NCI-H524 (cell line): ENCODE measurements at places on chromosomes 6 and 20.

- DNase-seq = no peak
These were observed 75.1 kb downstream of the SNX9 start for GRCh38 chr6:157898169-157898568.

- DNase-seq = no peak
These were observed 384.4 kb upstream of the RNF217 start for GRCh38 chr6:124577734-124578281.

DNA sequence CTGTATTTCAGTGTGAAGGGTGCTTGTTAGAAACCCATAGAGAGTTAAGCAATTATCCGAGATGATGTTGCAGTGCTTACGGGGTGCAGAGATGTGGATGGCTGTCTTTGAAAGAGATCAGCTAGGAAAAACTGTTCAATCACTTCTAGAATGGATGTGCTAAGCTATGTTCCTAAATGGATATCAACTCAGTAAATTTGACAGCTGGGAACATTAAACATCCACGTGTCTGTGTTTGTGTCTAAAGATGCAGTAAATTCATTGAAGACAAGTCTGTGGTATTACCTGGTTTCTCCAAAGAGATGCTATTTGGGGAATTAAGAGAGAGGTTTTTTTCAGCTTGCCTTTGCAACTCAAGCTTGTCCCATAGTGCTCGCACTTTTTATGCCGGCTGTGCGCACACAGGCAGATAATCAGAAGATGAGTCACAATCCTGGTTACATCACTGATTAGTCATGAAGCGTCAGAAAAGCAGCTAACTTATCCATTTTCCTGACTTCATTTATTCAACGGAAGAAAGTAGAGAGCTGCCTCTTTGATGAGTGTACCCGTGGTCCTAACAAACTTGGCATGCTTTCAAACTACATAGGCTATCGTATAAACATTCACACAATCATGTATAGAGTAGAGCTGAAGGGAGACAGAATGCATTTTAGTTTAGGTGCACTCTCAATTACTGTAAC is 691.7 kb upstream of the SLC35B3 start:
- DNase-seq = no peak

GRCh38 chr6:68876792-68877493 is 241.9 kb downstream of the ADGRB3 start:
- DNase-seq = peak; percentile 40

DNA sequence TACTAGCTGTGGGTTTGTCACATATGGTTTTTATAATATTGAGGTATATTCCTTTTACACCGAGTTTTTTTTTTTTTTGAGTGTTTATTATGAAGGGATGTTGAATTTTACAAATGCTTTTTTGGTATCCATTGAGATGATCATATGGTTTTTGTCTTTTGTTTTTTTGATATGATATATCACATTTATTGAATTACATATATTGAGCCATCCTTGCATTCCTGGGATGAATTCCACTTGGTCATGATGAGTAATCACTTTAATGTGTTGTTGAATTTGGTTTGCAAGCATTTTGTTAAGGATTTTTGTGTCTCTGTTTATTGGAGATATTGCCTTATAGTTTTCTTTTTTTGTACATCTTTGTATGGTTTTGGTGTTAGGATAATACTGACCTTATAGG is 3.3 kb upstream of the ZNF337 start:
- no peak for DNase-seq

- DNase-seq = peak; percentile 73
These were observed 1.1 kb upstream of the NECAB3 start for GRCh38 chr20:33675136-33675959.

DNA sequence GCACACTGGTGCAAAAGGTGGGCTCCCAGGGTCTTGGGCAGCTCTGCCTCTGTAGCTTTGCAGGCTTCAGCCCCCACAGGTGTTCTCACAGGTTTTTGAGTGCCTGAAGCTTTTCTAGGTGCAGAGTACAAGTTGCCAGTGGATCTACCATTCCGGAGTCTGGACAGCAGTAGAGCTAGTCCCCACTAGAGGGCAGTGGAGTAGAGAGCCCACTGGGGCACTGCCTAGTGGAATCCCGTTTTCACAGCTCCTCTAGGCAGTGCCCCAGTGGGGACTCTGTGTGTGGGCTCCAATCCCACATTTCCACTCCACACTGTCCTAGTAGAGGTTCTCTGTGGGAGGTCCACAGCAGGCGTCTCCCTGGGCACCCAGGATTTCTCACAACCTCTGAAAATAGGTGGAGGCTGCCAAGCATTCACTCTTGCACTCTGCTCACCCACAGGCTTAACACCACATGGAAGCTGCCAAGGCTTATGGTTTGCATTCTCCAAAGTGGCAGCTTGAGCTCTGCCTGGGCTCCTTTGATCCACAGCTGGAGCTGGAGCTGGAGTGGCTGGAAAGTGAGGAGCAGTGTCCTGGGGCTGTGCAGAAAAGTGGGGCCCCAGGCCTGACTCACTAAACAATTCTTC is 86.3 kb upstream of the PROKR2 start:
- peak; percentile 17 for DNase-seq

DNA sequence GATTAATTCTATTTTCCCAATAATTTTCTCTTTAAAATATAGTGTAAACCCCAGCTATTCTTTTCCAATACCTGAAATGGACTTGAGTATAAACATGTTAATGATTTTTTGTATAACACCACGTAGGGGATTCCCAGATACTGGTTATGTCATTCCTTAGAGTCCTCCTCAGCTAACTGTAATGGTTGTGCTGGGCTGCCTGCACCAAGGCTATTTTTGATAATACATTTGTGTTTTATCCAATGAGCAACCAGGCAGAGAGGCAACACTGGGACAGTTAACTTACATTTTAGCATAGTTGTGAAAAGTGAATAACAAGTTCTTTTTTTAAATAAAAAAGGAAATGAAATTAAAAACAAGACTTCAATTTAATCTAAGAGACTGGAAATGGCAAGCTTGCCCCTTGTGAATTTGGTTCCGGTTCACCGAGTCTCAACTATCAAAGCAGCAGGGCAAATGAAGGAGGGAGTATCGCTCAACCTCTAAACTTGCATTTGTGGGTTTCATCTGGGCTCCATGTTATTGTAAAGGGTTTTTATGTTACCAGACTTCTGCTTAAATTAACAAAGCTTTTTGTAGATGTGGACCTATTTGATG is 18.8 kb upstream of the BACH2 start:
- DNase-seq = no peak

DNA sequence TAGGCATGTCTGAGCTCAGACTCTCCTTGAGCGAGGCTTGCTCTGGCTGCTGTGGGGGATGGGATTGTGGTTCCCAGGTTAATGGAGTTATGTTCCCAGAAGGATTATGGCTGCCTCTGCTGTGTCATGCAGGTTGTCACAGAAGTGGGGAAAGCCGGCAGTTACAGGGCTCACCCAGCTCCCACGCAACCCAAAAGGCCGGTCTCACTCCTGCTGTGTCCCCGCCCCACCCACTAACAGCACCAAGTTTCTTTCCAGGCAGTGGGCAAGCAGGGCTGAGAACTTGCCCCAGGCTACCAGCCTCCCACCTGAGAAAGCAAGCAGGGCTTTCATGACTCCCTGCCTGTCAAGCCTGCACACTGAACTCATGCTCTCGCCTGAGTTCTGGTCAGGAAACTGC is 750.5 kb downstream of the FRK start:
- DNase-seq = no peak

- no peak for DNase-seq
These were observed 460.3 kb downstream of the EPM2A start for GRCh38 chr6:145275019-145275418.

DNA sequence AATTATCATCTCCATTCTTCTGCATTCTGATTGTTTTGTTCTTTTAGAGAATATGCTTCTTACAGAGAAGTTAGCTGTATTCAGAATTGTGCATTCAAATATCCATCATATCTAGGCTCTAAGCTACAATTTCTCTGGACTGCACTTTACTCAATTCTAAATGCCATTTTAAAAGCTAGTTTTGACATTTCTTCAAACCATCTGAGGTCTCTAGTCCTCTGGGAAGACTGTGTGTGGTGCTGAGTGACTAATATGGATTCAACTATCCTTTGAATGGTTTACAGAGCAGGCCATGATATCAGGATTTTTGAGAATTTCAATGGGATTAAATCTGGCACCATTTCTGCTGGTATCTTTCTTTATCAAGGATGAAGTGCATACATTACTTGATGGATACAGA is 285.7 kb downstream of the BTBD3 start:
- DNase-seq = no peak

DNA sequence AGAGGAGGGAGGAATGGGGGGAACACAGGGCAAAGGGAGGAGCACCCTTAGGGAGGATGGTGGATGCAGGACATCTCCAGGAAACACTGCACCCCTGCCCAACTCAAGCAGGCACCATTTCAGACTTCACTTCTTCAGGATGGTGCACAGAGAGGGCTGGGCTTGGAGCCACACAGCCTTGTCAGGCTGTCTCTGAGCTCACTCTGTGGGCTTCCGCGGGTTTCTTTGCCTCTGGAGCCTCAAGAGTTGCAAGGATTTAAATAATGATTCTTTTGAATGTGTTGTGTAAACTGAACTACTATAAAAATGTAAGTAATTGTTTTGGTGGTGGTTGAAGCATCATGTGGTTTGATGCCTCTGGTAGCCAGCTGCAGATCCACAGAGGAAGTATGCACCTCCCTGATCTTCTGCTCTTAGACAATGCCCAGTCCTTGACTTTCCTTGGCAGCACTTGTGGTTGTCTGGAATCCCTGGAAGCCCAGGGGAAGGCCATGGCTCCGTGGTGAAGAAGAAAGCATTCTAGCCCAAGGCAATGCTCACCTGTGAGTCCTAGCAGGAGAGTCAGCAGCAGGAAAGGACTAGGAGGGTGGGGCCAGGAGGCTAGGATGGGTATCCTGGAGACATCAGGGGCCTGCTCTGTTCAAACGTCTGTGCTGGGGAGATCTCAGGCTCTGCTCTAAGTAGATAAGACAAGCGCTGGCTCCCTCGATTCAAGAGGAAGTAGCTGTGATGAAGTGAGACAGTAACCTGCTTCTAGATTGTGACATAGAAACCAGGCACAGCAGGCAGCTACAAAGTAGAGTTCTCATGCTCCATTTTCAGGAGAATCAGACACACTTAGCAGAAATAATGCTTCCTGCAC is 50.2 kb upstream of the SIRPG start:
- DNase-seq = no peak

- DNase-seq = no peak
These were observed 26.9 kb upstream of the MAPRE1 start for GRCh38 chr20:32792731-32793458.

DNA sequence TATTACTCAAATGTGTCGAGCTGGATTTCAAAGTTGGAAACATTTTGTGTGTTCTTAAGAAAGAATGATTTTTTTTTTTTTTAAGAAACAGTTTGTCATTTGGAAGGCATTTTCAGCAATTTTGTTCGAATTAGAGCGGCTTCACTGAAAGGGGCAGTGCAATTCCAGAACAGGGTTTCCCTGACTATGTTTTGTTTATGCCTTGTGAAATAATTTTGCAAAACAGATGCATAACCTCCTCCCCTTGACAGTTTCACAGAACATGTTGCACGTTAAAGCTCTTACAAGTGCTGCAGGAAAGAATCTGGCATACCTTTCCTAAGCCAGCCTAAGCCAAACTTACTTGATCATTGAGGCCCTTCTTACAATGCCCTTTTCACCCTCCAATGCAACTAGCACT is 216.0 kb upstream of the SSTR4 start:
- DNase-seq = no peak

GRCh38 chr6:33290459-33290858 is 1.1 kb downstream of the PFDN6 start:
- DNase-seq = no peak
